ENCODE measurements at places on chromosomes 11 and 22.
A peak's percentile ranks its signal among the peaks of the same experiment; 100 is the strongest.

DNA sequence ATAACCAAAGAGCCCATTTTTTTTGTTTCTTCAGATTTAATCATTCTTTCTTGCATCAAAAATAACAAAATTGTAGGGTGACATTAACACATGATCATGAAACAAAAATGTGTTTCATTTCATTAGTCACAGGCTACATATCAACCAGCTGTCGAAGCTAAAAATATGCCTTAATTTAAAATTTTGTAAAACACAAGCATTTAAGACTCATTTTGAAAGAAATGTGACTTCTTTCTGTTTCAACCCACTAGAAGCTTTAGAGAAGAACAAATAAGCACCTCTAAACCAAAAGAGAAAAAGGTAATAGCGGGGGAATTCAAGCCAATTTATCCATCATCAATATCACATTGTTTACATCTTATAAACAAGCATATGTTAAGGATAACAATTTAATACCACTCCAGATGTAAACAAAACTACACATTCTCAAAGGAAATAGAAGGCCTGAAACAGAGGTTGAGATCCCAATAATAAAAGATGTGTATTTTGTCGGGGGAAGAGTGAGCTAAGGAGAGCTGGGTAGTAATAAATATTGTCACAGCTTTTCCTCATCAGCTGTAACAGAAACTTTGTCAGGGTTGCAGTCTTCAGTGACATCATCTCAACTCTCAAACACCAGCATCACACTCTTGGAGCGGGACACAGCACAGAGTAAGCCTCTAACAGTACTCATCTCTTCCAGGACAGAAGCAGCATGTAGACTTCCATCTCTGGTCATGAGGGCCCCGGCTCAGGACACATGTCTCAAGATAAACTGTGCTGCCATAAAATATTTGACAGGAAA, 42.0 kb downstream of the ALG9 start:
- no peak for DNase-seq

- DNase-seq = peak; percentile 21
Measured at GRCh38 chr11:64060861-64061444, 25.2 kb downstream of the FLRT1 start.

DNA sequence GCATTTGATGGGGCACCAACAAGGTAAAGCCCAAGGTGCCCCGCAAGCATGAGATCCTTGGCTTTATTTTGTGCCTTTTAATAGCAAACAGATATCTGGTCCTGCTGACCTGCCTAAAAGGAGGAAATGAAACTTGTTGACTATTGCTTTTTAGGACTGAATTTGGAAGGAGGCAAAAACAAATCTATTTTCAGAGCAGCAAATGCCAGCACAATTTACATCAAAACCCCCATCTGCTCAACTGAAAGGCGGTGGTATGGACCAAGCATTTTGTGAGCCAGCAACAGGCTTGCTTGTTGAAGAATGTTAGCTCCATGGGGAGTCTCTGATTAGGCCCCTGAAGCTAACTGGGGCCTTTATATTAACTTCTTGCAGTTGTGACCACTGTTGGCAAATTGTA, 192.6 kb upstream of the E2F8 start:
- no peak for DNase-seq

- DNase-seq = no peak
Measured at GRCh38 chr11:19409307-19409706, 168.6 kb upstream of the E2F8 start.

- no peak for DNase-seq
Measured at GRCh38 chr22:44401783-44402110, 89.0 kb upstream of the SHISAL1 start.

DNA sequence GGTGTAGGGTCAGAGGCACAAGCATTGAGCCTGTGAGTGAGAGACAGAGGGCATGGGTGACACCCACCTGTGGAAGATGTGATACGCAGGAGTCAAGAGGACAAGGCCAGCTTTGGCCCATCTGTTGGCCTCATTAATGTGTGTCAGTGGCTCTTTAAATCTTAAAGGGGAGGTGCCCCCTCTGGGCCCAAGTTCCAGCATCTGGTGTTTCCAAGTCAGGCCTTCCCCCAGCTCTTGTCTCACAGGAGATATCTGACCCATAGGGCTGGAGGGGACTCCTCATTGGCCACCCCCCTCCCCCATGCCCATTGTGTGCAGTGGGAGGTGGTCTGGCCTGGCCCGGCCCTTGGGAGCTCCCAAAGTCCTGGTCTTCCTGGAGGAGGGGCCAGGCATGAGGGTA, 8.9 kb downstream of the KCNK7 start:
- no peak for DNase-seq

DNA sequence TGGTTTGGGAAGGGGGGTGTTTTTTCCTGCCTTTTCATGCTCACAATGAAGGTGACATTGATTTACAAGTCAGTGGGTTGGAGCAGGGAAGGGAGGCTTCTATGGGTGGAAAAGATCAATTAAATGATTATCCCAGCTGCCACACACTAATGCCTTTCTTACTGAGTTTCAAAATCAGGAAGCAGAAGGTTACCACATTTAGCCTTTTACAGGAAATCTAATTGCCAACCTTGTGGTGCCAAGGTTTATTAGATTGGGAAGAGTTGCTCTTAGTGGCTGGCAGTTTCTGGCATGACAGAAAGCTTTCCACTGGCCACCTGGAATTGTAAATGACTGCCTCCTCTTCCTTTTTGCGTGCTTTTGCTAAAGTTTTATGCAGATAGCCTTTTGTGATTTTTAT, 98.7 kb downstream of the NAV2 start:
- DNase-seq = no peak

GRCh38 chr11:36890121-36890679, 292.2 kb upstream of the RAG2 start:
- no peak for DNase-seq

- DNase-seq = no peak
Measured at GRCh38 chr11:45041596-45041995, 90.9 kb upstream of the TP53I11 start.

DNA sequence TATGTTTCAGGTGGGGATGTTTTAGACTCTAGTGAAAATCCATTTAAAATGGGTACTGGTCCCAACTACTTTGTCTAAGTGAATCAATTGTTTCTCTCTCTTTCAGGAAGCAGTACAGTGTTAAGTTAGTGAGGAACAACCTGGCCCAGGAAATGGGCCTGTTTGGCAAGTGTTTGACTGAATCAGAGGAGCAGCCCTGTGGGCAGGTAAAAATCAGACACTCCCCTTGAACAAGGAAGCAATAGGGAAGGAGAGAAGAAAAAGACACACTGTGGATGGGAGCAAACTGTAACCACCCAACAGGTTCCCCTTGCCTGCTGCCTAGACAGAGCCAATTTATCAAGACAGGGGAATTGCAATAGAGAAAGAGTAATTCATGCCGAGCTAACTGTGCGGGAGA, 245.7 kb downstream of the C11orf87 start:
- no peak for DNase-seq

DNA sequence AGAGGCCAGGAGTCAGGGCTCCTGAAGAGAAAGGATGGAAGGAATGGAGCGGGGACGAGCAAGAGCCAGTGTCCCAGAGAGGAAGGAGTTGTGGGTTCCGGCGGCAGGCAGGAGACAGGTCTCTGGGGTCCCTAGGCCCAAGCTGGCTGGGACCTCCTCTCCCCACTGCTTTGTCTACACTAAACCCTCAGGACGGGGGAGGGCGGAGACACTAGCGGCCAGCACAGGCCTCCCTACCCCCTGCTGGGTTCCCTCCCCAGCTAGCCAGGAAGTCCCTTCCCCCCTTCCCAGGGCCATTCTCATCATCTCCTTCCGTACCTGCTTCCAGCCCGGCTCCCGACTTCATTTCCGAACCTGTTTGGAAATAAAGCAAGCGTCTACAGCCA, 79.5 kb downstream of the ST3GAL4 start:
- DNase-seq = no peak

DNA sequence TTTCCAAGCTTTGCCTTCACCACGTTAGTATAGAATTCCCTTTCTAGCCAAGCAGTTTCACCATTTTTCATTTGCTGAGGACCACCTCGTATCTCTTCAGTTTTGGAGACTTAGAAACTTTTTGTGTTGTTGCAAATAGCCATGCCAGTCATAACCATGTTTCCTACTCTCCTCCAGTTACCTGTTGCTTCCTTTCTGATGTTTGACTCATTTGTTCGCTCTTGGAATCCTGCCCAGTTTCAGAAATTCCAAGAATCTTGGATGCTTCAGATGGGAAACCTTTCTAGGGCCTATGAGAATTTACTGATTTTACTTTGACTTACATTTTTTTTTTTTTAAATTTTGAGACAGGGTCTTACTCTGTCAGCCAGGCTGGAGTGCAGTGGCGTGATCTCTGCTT, 65.4 kb downstream of the PPP6R3 start:
- no peak for DNase-seq

DNA sequence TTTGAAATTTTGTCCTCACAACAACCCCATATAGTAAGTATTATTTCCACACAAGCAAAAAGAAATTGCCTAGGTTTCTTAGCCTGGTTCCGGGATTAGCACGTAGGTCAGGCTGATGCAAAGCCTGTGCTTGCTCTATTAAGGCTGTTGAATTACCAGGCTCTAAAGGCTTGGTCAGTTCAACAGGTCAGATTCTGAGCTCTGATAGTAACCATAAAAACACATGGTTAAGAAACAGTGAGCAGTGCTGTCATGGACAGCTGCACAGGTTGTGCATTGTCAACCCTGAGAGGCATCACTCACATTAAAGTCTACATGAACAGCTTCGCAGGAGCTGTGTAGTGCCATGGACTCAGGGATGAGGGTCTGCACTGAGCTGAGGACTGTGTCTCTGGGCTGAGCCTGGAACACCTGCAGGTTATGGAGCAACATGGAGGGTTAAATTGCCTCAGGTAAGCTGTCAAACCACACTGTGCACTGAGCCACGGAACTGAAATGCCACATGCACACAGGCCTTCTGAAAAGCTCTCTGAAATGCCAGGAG, 98.0 kb downstream of the PIWIL4 start:
- DNase-seq = no peak

- no peak for DNase-seq
Measured at GRCh38 chr22:16601437-16602223, 9.0 kb upstream of the CCT8L2 start.

- no peak for DNase-seq
Measured at GRCh38 chr11:2567026-2567671, 122.3 kb downstream of the KCNQ1 start.

DNA sequence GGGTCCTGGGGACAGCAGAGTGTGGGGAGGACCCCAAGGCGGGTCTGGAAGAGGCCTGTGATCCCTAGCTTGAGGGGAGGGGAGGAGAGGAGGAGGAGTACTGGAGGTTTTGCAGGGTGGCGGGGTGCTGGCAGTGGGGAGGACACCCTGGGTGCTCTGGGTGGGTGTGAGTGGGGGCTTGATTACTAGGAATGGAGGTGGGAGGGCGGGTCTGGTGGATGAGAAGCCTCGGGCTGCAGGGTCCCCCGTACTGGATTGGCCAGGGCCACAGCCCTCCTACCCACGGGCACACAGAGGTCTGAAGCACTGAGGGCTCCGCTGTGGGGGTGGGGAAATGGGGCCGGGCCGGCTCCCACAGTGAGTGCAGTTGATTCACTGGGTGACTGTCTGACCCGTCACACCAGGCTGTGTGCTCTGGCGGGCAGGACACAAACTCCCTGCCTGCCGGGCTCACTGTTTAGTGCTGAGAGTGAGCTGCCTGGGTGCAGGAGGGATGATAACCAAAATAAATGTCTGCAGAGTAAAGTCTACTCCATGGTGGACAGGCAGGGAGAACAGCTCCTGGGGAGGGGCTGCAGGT, 114.2 kb downstream of the CACNA1I start:
- DNase-seq = no peak

DNA sequence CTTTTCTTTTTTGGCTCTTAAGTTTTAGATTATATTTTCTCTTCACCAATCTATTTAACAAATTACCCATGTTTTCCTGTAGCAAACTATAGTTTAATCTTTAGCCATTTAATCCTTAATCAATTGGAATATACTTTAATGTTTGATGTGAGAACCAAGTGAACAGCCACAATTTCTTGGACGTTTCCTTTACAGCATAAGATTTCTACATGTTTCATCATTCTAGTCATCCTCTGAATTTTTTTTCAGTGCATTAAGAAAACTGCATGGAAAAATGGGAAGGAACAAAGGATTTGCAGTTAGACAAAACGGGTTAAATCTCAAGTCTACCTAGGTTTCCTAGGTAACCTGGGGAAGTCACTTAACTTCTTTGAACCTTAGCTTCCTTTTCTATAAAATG, 507.1 kb upstream of the CCDC90B start:
- no peak for DNase-seq

DNA sequence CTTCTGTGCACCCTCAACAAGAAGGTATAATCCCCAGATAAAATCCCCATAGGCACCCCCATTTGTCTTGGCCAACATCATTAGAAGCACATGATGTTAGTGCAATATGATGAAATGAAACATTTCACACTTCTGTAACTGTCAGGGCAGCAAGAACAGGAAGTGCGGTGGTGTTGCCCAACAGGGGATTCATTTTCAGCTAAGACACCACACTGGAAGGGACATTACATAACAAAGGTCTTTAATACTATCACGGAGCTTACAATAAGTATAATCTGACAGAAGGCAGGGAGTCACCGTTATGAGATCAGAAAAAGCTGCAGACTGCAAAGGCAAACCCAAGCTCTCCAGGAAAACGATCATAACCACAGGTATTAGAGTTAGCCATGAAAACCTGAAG, 2.0 kb downstream of the OR52W1 start:
- no peak for DNase-seq

GRCh38 chr11:18265949-18266348, at the start of gene SAA1:
Gene SAA1, plus strand, starts transcription at chr11:18266264. Its CDS starts 624 bp downstream, at chr11:18266888.
- DNase-seq = no peak

DNA sequence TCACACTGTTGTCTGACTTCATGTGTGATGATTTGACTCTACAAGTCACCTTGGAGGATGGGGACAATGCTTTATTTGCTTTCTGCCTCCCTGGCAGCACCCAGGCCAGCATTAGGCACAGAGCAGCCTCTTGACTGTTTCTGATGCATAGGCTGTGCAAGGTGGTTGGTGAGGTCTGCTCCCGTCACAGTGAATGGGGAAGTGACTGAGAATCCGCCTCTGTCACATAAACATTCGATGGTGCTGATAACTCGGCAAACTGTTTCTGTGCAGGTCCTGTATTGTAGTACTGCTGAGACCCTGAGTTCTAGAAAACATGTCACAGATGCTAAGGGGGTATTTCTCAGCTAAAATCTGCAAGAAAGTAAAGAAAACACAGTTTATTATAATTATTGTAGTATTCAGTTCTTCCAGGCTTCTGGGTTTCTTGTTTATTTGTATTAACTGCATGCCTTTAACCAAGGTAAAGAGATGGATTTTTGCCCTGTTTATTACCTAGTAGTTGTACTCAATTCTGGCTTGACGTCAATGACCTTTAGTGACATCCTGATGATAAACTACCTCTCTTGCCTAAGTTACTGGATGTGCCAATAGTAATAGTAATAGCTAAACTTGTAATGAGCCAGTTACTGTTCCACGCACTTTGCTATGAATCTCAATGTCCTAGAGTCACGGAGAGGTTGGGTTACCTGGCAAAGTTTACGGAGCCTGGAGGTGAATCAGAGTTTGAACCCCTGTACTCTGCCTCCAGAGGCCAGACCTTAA, 24.8 kb upstream of the RCN1 start:
- DNase-seq = no peak

GRCh38 chr22:24186352-24186740, 5.1 kb downstream of the SUSD2 start:
- no peak for DNase-seq

GRCh38 chr22:30337461-30337778, 10.7 kb upstream of the TBC1D10A start:
- no peak for DNase-seq
